ENCODE measurements at places on chromosomes 2 and 18. TPM values are rescaled to one million over a fixed set of nuclear protein-coding genes. Genes with fewer than 3 reads are reported as not detected.

GRCh38 chr2:27174638-27175037 lies 25.8 kb downstream of the TCF23 start:
- DNase-seq = no peak

DNA sequence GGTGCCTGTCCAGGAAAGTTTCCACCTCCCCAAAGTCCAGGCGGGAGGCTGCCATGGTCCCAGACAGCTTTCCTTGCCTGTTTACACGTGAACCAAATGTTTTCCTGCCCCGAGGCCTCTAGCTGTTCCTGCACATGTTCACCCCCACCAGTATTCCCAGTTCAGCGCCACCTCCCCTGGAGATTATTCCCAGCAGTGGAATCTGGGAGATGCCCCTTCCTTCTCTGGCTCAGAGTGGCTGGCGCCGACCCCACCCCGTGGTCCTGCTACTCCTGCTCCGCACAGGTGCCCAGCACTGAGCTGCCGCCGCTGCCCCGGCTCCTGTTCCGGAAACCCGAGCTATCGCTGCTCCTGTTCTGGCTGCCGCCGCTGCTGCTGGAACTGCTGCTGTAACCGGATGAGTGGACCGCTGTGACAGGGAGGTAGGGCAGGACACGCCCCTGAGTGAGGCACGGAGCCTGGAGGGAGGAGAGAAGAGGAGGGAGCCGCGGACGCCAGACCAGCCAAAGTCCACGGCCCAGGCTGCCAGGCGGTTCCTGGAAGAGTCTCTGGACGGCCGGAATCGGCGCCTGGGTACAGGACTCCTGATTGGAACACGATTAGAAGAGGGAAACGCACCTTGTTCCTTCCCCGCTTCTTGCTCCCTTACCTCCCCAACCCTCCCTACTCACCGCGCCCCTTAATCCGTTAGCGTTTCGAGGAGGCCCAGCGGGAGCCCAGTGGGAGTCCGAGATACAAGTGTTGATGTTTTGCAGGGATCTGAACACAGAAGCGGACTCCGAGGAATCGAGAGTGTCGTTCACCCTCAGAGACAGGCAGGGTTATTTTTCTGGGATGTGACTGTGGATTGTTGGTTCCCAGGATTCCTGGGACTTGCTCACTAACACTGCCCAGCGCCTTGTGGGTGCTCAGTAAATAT lies at the start of gene PDE11A:
Gene PDE11A (minus strand): TSS at position 395 of the 919 bp plus-strand sequence. CDS start 340 bp downstream, at position 55.
- peak; percentile 56 for DNase-seq

GRCh38 chr18:11154368-11154989 lies 5.1 kb upstream of the PIEZO2 start:
- DNase-seq = no peak

DNA sequence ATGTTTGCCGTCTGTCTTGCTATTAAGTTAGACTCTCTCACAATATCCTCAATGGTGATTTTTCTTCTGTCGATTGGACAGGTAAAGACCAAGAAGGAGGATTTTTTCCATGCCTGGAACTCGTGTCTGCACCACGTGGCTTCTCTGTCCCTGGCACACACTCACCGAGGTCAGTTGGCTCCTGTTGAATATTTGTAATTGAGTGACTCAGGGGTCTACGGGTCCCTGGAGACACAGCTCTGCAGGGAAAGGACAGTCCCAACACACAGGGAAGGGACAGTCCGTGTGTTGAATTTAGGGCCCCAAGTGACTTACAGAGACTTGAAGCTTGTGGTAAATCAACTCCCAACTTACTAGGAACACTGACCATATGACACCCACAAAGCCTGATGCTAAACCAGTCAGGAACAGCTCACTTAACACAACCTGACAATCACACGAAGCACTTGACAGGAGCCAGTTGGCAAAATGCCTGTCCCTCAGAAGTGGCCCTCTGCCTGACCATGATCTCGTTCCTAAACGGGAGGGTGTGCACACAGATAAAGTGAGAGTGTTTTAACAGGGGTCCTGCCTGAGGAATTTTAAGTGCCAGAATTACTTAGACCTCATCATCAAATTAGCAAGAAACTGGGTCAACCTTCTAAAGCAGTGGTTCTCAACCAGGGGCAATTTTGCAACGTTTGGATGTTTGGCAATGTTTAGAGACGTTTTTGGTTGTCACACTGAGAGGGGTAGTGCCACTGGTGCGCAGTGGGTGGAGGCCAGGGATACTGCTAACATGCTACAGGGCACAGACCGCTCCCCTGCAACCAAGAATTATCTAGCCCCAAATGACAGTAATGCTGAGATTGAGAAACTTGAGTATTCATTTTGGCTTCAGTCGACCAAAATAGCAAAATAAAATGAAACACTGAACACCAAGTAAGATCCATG lies 88.9 kb upstream of the BCL2L11 start:
- peak; percentile 39 for DNase-seq

DNA sequence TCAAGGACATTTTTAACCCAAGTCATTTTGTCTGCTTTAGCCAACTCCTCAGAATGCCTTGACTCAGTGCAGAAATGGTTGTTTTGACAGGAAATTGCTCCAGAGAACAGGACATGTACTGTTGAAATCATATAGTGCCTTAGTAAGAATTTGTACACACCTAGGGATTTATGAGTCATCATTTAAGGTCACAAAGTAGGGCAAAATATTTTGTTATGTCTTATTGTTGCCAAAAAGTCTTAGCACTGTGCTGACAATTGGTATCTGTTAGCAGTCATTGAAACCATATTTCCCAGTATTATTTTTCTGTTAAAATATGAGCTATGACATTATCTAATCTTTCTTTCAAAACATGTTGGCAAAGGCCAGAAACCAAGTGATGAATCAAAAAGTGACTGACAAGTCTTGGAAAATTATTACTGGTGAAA lies 104.5 kb downstream of the OSBPL6 start:
- DNase-seq = no peak

DNA sequence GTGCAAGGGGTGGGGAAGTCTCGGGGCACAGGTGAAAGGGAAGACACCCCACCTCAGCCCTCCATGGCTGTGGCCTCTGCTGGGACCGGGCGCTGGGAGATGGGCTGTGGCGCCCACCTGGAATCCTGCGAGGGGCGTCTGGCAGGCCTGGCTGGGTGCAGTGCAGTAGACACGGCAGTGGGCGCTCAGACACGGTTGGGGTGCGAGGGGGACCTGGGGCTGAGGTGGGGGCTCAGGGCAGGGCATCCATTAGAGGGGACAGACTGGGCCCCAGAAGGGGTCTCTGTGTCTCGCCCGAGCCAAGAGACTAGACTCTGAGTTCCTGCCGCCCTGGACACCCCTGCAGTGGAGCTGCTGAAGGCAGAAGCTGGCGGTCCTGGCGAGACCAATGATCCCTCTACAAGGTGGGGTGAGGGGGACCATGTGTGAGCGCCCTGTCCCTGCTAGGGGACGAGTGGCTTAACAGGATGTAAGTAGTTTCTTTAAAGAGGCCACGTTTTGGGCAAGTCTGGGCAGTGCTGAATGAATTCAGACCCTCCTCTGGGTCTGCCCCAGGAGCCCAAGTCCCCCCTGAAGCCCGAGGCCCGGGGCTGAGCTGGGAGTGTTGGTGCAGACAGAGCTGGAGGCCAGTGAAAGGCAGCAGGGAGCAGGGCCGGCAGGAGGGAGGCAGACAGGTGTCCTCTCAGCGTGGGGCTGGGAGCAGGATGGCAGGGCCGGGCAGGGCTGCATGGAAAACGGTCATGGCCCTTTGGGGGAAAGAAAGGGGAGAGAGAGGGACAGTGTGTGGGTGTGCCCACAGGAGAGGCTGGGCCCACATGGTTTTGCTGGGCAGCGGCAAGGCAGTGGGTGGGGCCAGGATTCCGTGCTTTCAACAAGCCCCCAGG lies 57.2 kb downstream of the HS6ST1 start:
- no peak for DNase-seq

DNA sequence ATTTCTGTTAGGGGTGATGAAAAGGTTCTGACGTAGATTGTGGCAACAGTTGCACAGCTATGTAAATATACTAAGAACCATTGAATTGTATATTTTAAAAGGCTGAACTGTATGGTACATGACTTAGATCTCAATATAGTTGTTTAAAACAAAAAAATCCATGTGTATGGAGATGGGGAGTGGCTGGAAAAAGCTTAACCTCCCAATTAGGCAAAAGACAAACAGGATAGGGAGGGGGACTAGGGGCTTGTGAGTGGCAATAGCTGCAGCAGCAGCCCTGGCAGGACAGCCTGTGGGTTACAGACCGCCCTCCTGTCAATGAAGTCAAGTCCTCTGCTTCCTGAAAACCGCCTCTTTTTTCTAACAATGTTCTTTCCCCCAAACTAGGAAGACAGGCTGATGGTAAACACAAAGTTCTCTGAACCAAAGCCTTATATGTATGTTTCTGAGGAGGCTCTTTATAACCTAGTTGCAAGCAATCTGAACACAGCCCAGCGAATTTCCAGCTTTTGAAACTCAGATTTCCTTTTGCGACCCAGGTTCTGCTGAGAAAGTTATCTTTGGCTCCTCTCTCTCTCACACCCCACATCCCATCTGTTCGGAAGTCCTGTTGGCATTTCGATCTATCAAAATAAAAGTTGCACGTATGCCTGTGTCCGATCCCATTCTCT lies 10.3 kb downstream of the ATP8B1 start:
- no peak for DNase-seq

- no peak for DNase-seq
These were observed 65.6 kb downstream of the EMX1 start for GRCh38 chr2:72982781-72983499.

DNA sequence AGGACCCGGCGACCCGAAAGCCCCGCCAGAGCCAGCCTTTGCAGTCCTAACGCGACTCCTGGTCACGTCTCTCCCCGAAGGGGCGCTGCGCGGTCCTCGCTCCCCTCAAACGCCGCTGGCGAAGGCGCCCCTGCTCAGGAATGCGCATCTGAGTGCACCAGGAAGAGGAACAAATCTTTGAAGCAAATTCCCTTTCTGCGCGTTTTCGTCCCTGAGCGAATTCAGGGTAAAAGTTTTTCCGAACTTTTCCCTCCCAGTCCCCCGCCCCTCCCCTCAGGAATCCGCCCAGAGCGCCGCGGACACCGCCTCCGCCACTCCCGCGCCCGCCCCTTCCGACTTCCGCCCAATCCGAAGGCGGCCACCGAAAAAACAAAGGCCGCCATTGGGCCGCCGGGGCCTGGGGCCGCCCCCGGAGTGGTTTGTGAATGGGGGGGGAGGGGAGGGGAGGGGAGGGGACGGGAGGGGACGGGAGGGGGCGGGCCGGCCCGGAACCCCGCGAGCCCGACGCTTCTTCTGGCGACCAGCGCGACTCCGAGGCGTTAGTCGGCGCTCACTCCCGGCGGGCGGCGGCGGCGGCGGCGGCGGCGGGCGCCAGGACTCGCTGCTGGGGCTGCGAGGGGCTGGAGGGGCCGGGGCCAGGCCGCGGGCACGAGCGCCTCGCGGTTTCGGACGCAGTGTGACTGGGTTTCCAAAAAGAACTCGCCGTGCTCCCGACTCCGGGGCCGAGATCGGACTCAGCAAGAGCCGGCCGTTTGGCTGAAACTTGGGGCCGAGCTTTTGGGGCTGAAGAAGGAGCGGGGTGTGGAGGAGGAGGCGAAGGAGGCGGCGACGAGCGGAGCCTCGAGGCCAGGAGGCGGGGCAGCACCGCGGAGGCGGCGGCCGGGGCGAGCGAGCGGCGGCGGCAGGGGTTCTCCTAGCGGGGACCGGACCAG lies at the start of gene FZD7:
Gene FZD7 (plus strand): TSS at position 539 of the 932 bp plus-strand sequence. CDS start 793 bp downstream, outside the sequence.
- peak; percentile 93 for DNase-seq

- no peak for DNase-seq
These were observed 44.4 kb downstream of the EXOC6B start for GRCh38 chr2:72781480-72781879.

GRCh38 chr2:20231598-20232026 lies 6.7 kb upstream of the SDC1 start:
- no peak for DNase-seq

- no peak for DNase-seq
These were observed 43.1 kb upstream of the EML4 start for GRCh38 chr2:42125841-42126594.

GRCh38 chr2:42923580-42924417 lies 131.4 kb upstream of the HAAO start:
- no peak for DNase-seq

DNA sequence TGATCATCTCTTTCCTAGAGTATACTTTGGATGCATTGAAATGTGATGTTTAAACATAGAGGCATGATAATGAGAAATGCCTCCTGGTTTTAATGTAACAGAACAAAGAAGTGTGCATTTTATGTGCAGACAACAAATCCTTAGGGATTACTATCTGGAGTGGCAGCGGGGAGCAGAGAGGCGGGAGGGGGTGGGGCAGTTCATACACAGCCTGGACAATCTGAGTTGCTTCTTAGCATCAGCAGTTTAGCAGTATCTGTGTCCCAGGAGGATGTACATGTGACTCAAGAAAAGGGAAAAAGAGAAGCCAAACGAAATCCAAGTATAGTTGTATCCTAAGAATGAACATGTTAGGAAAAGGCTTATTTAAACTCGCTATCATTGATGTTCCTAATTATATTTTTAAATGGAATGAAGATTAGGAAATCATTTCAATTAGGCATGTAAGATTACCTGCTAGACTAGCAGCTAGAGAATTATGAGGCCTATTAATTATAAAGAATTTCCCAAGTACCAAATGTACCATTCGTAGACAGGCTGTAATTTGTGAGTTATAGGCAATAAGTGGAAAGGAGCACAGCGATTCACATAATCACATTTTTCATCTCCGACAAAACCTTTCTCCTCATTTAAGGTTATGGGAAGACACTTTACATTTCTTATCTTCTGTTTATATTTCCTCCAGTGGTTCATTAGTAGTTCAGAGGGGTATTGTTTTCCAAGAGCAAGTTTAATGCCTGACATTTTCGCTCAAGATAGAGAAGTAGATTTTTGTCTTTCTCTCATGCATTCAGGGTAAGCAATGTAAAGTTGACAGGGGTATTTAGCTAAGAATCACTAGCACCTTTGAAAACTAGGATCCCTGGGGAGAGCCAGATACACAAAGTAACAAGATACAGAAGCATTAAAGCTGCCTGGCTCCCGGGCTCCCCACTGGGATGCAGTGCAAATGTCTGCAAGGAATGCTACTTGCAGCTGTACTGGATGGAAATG lies 141.3 kb upstream of the NOSTRIN start:
- no peak for DNase-seq

GRCh38 chr2:27904405-27904665 lies 13.8 kb downstream of the BABAM2 start:
- no peak for DNase-seq

ALK gene
- 0.01 TPM for polyA plus RNA-seq

TUBA4B gene
- not detected for polyA plus RNA-seq

GAREM2 gene
- polyA plus RNA-seq = 0.72 TPM

ASTL gene
- 0.16 TPM for polyA plus RNA-seq

All from heart right ventricle (tissue), 16 donors.